ENCODE measurements at places on chromosomes 4 and X.

- no peak for DNase-seq
These were observed 27.0 kb downstream of the MAGEE1 start for GRCh38 chrX:76454456-76454927.

DNA sequence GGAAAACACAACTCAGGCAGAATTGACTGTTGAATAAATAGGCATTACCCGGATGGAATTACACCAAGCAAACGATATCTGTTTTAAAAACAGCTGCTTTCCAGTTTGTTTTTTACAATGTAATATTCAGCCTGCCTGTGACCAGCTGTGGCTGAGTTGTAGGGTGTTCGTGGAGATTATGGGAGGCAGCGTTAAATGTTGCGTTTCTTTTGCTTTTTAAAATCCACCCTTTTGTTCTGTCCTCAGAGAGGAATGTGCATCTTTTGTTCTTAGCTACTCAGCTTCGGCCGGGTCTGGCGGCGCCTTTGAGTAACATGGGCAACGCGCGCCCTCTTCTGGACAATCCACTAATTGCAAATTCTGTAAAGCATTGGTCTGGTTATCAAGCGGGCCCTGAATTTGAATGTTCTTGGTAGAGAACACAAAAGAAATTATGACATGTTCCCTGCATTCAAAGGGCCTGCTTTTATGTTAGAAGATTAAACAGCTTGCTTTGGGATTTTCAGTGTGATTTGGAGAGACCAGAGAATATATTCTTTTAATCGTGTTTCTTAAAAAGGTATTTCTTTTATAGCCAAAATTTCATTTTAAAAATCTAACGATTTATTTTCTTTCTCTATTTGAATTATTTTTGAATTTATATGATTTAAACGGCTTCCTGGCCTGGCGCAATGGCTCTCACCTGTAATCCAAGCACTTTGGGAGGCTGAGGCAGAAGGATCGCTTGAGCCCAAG, 76.3 kb upstream of the TRIM2 start:
- DNase-seq, result peak; percentile 54

DNA sequence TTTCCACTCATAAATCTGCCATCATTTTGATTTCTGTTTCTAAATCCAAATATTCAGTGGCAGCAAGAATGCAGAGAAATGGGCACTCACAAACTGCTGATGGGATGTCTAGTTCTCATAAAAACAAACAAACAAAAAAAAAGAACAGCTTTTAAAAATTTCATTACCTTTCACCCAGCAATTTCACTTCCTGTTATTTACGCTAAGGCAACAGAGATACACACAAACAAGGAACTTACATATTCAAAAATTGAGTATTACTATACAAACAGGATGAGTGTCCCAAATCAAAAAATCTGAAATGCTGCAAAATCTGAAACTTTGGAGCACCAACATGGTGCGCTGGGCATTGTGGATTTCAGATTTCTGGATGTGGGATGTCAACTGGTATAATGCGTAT, 36.4 kb downstream of the FAT1 start:
- DNase-seq, result no peak

GRCh38 chr4:56218230-56218895, 168.9 kb downstream of the AASDH start:
- no peak for DNase-seq

DNA sequence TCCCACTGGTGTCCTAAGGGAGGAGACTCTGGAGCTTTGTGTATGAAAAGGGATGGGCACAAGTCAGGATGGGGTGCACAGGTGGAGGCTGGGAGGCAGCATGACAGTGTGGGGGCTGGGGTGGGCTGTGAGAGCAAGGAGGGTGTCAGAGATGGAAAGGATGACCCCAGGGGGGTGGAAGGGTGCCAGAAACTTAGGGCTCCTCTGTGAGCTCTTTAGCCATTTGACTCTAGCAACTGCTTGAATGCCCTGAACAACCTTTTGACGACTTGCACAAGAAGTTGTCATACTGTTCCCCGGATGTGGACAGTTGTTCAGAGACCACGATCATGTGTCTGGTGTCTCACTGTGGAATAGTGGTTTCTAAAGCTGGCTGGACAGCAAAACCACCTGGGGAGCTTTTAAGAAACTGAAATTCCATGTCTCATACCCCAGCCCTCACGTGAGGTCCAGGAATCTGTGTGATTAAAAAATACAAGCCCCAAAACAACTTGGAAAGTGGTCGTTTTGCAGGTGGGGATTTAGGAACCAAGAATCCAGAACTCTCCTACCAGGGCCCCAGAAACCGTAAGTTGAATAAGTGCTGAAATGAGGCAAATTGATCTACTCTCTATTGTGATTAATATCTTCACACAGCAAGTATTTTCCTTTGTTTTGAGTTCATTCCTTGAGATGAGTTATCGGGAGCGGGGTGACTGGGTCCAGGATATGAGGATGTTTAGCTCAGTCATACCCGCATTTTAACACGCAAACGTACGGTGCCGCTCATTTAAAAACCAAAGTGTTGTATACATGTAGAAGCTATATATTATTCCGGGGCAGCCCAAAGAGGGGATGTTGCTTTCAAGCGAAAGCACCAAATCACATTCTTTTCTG, 3.4 kb downstream of the RHOH start:
- no peak for DNase-seq

- no peak for DNase-seq
These were observed 1.1 kb upstream of the USP38 start for GRCh38 chr4:143183513-143184216.

DNA sequence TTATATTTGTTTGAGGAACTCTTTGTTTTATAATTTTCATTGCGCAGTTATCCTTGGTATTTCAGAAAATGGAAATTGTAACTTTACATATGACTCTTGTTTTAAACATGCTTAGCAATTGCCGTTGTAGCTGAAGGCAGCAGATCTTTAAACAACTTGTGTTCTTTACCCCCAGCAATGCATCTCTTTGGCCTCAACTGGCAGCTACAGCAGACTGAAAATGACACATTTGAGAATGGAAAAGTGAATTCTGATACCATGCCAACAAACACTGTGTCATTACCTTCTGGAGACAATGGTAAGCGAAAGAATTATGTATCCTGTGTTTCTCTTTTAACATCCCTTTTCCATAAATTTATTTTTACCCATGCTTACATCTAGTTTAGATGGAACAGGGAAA, 263.6 kb downstream of the DCTD start:
- DNase-seq, result no peak

- DNase-seq, result no peak
These were observed 249.3 kb upstream of the PRKX start for GRCh38 chrX:3962511-3963311.

DNA sequence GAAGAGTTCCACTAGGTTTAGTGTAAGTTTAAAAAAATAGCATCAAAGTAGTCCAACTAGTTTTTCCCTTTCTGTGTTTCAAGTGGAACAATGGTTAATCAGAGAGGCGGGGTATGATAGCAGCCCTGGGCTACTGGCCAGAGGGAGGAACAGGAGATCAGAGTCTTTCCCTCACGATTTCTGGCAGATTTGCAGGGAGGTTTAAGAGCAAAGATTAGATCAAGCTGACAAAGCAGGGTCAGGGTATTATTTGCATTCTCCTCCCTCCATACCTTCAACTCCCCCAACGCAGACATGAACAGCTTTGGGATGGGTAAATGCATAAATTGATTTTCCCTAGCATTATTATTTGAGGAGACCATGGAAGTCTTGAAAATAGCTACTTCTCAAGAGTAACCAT, 277.6 kb upstream of the DIAPH2 start:
- no peak for DNase-seq

- no peak for DNase-seq
These were observed 1.5 kb downstream of the ITM2A start for GRCh38 chrX:79365591-79365990.

- DNase-seq, result no peak
These were observed 121.1 kb downstream of the GLRA3 start for GRCh38 chr4:174707902-174708301.

DNA sequence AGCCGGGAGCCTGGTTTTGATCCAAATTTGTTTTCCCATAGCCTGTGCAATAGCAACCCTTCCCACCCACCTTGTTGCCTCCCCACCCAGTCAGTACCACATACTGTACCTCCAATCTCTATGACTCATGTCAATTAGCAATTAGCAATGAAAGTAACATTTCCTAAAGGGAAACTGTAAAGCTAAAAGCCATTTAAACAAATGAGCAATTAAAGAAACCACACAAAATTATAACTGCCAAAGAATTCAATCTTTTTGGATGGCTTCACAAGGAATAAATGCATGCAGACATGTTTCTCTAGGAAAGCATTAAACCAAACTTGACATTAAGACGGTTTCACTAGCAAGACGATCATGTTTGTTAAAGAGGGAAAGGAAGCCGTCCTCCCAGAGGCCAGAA, 169.0 kb upstream of the MAP3K15 start:
- no peak for DNase-seq

- DNase-seq, result no peak
These were observed 1.5 kb upstream of the IRAK1 start for GRCh38 chrX:154021131-154021611.

DNA sequence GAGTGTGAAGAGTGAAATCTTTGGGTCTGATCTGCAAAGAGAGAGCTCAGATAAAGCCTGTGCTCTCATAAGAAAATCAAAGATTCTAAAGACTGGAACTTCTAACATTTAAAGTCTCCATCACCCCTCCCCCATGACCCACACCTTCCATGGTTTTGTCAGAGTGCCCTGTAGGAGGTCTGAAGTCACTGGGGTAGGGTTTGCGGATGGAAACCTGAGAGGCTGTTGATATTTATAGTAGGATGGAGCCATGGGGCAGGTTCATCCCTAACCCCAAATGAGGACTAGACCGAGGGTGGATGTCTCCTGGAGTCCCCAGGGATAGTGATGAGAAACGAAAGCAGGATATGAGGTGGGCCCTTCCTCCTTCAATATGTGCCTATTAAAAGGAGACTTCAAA, 28.4 kb upstream of the NLGN4X start:
- DNase-seq, result no peak

- no peak for DNase-seq
These were observed 331.9 kb upstream of the NR3C2 start for GRCh38 chr4:148774134-148774533.

DNA sequence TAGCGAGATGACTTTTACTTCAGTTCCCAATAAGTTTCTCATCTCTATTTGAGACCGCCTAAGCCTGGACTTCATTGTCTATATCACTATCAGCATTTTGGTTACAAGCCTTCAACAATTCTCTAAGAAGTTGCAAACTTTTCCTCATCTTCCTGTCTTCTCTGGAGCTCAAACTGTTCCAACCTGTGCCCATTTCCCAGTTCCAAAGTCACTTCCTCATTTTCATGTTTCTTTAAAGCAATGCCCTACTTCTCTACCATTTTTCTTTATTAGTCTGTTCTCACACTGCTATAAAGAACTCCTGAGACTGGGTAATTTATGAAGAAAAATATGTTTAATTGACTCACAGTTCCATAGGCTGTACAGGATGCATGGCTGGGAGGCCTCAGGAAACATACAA, 251.9 kb downstream of the TECRL start:
- DNase-seq, result no peak

- DNase-seq, result no peak
These were observed 5.0 kb downstream of the MAGEA12 start for GRCh38 chrX:152738560-152738959.

DNA sequence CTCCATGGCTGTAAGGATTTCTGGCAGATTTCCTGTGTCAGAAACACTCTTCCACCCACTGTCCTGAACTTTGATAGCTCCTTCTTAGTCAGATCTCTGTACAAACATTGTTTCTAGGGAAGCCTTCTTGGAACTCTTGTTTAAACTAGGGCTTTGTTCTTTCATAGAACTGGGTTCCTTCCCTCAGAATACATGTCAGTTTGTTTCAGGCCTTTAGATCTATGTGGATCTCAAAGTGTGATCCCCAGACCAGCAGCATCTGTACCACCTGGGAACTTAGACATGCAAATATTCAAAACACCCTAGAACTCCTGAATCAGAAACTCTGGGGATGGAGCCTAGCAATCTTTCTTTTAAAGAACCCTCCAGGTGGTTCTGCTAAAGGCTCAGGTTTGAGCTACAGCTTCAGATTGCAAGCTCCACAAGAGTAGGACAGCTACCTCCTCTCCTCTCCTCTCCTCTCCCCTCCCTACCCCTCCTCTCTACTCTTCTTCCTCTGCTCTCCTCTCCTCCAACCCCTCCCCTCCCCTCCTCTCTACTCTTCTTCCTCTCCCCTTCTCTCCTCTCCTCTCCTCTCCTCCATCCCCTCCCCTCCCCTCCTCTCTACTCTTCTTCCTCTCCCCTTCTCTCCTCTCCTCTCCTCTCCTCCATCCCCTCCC, 12.7 kb downstream of the RASSF6 start:
- no peak for DNase-seq

- DNase-seq, result no peak
These were observed 54.6 kb upstream of the RAPGEF2 start for GRCh38 chr4:159048166-159048886.

DNA sequence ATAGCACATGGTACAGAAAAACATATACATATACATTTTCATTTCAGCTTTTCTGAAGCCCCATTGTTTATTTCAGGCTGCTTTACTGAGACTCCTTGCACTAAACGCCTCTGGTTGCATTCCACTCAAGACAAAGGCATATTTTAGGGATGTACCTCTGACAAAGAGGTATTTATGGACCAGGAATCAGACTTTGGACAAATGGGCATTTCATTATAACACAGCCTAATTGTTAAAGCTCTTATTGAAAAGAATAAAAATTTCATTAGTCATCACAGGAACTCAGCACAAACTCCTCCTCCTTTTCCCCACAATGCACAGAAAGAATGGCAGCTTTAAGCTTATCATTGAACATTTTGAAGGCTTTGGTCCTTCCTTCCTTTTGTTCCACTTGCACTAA, 62.9 kb upstream of the UGT8 start:
- no peak for DNase-seq

GRCh38 chrX:154658187-154658586, 4.8 kb upstream of the CTAG2 start:
- no peak for DNase-seq

GRCh38 chrX:11100281-11101035, 10.7 kb upstream of the HCCS start:
- peak; percentile 29 for DNase-seq

GRCh38 chrX:2967998-2968909, 38.1 kb upstream of the ARSH start:
- peak; percentile 32 for DNase-seq

- no peak for DNase-seq
These were observed 35.8 kb downstream of the NAP1L3 start for GRCh38 chrX:93637591-93637990.

GRCh38 chr4:141195095-141195707, 25.5 kb upstream of the ZNF330 start:
- no peak for DNase-seq

Measured in amniotic stem cell (primary cell).